ENCODE measurements at places on chromosomes 7 and 10.

- DNase-seq = no peak
These were observed 7.5 kb upstream of the DRGX start for GRCh38 chr10:49403363-49403762.

GRCh38 chr7:23067271-23067670, 38.3 kb upstream of the KLHL7 start:
- DNase-seq = peak; percentile 96

GRCh38 chr7:158022601-158023000, 565.0 kb downstream of the PTPRN2 start:
- no peak for DNase-seq

GRCh38 chr7:11831156-11831735, 752 bp downstream of the THSD7A start:
- no peak for DNase-seq

DNA sequence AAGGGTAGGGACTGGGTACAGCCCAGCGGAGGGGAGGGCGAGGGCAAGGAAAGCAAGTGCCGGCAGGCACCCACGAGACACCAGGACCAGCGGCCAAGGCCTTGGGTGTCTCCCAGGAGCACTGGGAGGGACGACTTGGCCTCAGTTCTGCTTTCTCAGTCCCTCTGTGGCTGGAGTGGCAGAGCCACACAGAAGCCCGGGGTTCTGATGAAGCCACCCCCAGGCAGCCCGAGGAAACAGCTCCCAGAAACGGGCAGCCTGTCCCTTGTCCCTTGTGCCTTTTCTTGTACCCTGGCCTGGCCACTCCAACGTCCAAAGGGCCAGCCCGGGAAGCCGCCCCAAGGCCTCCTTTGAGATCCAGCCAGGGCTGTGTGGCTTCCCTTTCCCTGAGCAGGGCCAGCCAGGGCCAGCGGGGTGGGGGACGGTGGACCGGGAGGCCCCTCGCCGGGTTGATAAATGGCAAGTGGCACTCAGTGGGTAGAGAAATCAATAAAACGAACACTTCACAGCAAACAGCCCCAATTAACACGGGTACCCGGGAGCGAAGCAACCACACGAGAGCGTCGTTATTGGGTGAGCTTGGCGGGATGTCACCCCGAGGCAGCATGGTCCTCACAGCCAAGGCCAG, 69.8 kb upstream of the GNA12 start:
- no peak for DNase-seq

- DNase-seq = no peak
These were observed 374.2 kb upstream of the KLF6 start for GRCh38 chr10:4159173-4159572.

GRCh38 chr10:1033601-1034000, 7.9 kb upstream of the IDI2 start:
- DNase-seq = no peak

- DNase-seq = no peak
These were observed 659.8 kb upstream of the FOXK1 start for GRCh38 chr7:4022265-4022664.

DNA sequence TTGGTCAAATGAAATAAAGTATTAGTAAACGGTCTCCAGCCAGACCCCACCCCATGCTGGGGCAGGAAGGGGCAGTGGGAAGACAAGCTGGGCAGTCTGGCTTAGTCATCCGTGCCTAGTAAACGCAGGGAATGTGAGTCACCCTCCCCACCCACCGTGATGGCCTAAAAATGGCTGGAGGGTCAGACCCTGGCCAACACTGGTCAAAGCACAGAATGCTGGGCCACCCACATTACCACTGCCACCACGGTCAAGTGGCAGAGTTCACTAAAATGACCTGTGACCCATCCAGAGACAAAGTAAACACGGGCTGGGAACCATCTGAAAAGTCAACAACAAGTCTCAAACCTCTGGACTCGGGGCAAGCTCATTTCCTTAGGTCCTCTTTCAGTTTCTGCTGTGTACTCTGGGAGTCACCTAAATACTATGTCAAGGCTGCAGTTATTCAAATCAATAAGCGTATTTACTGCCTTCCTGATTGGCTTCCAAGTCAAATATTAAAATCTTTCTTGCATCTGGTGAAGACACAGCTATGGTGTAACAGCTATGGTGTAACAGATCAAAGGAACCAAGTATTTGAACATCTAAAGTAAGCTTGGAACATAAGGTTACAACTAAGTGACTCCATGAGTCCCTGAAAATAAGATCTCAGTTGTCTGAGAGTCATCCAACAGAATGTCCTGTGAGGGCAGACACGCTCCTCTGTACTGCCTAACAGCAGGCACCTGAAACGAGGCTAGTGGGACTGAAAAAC, 3.0 kb downstream of the ZFAND2A start:
- DNase-seq = peak; percentile 17

GRCh38 chr7:137017221-137017620, 148.8 kb downstream of the CHRM2 start:
- no peak for DNase-seq

DNA sequence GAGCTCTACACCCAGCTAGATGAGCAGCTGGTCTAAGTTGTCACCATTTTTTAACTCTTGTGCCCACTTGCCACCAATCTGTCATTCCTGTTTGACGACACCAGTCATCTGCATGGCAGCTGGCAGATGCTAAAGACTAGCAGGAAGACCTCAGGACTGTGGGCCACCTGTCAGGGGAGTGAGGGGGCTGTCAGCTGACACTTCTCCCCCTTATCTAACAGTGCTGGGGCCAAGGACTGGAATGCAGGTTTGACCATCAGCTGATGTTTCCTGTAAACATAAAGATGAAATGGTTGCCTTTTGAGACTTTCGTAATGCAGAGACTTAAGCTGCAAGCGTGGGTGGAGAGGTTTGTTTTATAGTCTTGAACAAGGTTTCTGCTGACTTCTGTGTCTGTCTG, 93.5 kb downstream of the WNT2 start:
- no peak for DNase-seq

Measured in AG10803 (cell line).